ENCODE measurements at places on chromosomes 7 and 10.

DNA sequence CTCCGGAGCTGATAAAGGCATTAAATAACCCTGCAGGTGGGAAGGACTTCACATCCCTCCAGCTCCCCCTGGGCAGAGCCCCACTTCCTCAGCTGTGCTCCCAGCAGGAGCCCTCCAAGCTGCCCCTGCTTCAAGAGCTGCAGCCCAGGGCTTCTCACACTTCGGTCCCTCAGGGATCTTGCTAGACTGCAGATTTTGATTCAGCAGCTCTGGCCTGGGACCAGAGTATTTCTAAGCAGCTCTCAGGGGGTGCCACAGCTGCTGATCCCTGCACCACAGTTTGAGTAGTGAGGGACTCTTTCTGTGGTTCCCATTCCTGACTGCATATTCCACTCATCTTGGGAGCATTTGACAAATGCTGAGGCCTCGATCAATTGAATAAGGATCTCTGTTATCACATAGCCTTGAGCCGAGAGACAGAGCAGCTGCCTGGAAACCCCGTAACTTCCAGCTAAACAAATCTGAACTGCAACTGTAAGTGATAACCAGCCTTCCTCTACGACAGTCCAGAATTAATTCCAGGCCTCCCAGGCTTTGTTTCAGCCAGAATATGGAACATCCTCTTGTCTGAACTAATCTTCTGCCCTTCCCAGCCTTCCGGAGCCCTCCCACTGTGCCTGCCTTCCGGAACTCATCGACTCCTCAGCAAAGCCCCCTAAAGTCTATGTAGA, 161.4 kb downstream of the CCDC3 start:
- no peak for DNase-seq

DNA sequence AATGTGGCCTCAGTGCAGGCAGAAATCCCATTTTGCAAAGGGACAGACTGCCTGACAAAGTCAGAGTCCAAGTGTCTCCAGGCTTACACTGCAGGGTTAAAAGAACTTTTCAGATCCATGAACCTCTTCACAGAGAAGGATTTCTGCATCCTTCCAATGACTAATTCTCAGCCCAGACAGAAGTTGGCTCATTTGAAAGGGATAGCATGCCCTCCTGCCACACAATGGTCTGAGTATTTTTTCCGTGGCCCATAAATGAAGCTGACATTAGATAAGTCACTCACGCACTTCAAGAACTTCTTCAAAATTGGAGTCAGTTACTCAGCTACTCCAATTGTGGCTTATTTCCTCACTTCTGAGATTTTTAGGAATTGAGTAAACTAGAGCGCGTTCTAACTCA, 170.2 kb downstream of the PLXNA4 start:
- DNase-seq = no peak

DNA sequence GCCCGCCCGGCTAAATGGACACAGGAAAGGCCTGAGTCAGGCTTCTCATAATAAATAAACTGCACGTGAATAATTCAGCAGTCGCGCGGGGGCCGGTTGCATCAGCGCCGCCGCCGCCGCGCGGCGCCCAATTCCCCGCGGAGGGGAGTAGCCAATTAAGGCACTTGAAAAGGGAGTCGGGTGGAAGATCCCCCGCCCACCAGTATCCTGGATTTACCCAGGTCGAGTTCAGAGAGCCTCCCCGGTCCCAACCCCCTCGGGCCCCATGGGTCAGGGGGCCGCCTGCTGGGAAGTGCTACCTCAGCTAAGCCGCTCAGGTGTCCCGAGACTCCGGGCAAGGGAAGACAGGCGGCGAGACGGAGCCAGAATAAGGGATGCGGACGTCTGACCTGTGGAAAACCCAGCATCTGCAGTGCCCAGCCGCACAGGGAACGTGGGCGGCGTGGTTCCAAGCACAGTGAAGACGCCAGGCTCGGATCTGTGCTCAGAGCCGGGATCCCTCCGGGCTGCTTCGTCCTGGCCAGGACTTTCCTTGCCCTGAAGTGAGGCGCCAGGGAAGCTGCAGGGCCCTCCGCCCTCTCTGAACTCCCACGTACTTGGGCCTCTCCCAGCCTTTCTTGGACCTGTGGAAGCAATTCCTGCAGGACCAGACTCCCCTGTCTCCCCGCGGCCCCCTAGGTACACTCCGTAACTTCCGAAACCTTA, 7.3 kb upstream of the LBX1 start:
- no peak for DNase-seq

DNA sequence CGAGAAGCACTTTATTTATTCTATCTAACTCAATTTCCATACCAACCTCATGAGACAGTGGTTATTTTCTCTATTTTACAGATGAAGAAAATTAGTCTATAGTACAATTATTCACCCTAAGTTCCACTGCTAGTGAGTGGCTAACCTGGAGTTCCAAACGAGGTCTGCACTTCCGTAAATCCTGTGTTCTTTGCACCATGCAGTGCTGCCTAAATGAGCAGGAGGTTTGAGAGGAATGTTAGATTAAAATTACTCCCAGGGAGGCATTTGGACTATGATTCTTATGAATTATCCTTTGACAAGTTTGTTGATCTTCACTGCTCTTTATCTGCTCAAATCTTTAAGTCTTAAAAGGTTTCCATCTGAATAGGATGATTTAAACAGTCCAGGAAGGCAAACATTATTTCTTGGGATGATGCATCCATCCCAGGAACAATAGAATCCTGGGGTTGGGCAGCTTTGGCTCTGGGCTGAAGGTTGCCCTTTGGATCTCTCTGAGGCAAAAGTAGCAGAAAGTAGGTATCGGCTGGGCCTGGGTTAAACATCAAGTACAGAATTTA, 400.8 kb downstream of the REEP3 start:
- no peak for DNase-seq

GRCh38 chr7:75719626-75720025, 19.1 kb downstream of the HIP1 start:
- no peak for DNase-seq

- DNase-seq = no peak
Measured at GRCh38 chr10:9254353-9254752, 1199.9 kb downstream of the GATA3 start.

DNA sequence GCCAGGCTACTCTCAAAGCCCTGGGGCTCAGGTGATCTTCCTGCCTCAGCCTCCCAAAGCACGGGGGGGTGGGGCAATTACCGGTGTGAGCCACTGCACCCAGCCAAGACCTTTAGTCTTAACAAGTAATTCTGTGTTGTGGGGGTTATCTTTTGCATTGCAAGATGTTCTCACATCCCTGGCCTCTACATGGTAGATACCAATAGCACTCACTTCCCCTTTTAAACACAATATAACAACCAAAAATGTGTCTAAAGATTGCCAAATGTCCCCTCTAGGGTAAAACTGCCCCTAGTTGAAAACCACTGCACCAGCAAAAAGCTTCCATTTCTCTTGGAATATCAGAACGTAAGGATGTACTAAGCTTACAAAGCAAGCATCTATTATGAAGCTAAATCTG, 225.0 kb downstream of the CTNNA3 start:
- no peak for DNase-seq

DNA sequence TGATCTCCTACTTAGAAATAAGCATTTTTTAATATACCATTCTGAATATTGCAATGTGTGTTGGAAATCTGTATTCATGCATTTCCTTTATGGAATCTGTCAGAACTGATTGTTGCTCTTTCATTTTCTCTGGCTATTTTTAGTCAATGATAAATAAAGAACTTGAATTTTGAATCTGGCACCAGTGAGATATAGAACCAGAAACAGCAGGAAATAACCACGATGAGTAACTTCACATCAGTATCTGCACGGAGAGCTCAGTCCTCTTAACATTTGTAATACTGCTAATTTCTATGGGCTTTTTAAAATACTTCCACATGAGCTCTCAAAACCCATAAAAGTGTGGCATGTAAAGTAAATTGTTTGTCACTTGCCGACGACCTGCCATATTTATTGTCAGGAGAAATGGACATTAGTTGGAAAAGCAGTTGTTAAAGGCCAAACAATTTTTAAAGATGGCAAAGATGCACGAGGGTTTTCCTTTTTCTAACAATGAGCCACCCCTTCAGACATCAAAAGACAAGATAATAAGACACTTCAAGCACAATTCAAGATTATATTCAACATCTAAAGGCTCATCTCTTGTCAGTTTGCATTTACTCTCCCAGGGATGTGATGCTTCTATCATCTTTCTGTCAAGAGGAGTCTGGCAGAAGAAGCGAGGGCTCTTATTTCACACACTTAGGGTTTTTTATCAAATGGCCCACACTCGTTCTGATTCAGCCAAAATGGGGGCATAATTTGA, 118.3 kb downstream of the POU6F2 start:
- DNase-seq = no peak

DNA sequence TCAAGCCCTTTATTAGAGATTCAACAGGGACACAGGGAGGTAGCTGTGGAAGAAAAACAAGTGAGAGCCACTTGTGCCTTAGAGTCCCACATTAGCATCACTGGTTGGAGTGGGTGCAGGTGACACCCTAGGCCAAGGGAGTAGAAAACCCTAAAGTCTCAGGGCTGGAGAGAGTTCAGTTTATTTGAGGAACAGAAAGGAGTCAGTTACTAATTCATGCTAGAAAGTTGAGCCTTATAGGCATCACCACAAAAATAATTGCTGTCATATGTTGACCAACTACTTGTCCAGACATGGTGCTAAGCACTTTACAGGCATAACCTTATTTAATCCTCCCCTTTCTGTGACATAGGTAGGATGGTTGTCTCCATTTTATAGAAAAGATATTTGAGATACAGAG, 20.9 kb upstream of the ACSL5 start:
- no peak for DNase-seq

GRCh38 chr10:73998929-73999691, 1.2 kb downstream of the VCL start:
- peak; percentile 79 for DNase-seq

DNA sequence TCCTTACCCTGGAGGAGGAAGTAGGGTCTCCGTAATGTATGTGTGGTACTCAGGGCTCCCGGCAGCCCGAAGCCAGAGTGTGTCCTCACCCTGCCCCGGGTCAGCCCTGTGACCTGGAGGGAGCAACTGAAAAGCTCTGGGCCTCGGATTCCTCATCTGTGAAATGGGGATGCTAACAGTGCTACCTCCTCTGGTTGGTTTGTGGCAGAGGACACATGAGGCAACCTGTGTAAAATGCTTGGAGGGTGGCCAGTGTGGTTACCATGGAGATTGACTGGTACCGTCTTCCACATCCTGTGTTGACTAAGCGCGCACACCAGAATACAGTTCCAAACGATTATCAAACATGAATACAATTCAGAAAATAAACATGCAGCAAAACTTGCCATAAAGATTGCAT, 163.8 kb upstream of the KLF6 start:
- no peak for DNase-seq

DNA sequence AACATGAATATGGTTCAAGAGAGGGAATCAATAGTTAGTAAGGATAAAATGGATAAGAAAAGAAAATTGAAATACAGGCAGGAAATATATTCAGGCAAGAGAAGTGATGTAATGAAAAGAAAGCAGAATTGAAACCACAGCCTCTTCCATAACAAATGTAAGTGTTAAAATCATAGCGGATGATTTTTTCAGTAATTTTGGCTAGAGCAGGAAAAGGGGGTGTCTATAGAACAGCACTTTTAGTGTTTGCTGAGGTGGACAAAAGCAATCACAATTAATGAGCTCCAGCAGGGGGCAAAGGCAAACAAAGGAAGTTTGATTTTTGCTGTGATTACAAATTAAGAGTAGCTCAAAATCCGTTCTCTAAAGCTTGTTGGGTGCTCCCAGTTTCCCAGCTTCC, 79.0 kb downstream of the TRIL start:
- no peak for DNase-seq

DNA sequence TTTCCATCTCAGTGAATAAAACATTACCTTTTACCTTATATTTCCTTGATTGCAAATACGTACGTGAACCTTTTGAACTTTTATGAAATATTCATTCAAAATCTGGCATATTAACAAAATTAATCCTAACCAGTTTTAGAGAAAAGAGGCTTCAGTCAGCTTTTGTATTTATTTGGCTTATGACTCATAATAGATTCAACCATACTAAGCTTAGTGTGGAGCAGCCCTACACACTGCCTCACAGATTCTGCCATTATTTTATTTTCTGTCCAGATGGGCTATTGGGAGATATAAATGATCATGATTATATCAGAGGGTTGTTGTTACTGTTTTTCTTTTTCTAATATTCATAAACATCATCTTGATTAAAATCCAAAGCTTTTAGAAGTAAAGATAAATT, 325.5 kb downstream of the GPR37 start:
- DNase-seq = no peak

GRCh38 chr10:80770239-80770638, 232.5 kb downstream of the SH2D4B start:
- no peak for DNase-seq

DNA sequence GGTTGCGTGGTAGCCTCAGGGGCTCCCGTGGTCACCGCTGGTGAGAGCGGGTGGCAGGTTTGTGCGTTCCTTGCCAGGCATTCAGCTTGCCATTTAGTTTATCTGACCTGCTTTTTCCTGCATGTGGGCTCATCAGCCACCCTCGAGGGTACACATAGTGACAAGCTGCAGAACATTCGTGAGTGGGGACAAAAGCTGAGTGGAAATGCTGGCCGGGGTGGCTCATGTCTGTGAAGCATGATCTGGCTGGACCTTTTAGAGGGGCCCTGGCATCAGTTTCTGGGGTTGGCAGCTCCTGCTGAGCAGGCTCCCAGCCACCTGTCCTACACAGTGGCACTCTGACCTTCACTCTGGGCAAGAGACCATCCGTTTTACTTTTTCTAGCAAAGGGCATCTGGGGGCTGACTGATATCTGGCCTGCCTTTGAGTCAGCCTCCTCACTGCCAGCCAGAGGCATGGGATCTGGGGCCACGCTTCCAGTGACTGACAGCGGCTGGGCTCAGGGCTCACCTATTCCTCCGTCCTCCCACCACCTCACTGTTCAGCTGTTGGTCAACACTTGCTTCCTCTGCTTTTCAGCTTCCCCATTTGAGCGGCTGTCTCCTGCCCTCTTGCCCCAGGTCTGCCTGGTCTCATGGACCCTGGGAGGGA, 75.0 kb downstream of the LANCL2 start:
- no peak for DNase-seq

DNA sequence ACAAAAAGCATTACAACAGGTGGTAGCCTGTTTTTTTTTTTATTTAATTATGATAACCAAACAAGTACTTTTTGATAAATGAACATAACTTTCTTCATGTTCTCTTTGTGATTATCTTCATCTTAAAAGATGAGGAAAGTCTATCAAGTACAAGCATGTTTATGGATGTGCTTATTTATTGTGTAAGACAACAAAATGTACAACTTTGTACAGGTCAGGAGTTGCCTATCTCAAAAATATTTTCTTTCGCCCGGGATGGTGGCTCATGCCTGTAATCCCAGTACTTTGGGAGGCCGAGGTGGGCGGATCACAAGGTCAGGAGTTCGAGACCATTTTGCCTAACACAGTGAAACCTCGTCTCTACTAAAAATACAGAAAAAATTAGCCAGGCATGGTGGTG, 17.0 kb downstream of the MPP7 start:
- no peak for DNase-seq

- no peak for DNase-seq
Measured at GRCh38 chr7:38330861-38331621, 57.6 kb upstream of the TARP start.

GRCh38 chr10:22251751-22252223, 34.0 kb upstream of the EBLN1 start:
- DNase-seq = no peak

GRCh38 chr10:55368467-55368866, 567.4 kb upstream of the PCDH15 start:
- DNase-seq = no peak

All from HTR-8/SVneo (cell line).